NCI-H446 treated with DMSO at 0.1 percent for 48 hours (cell line): ENCODE measurements at places on chromosomes 3 and 15.

- DNase-seq = no peak
Observed at GRCh38 chr3:46929324-46929723, 47.2 kb downstream of the CCDC12 start.

- DNase-seq = no peak
Observed at GRCh38 chr3:56119575-56120349, 348.5 kb downstream of the ERC2 start.

DNA sequence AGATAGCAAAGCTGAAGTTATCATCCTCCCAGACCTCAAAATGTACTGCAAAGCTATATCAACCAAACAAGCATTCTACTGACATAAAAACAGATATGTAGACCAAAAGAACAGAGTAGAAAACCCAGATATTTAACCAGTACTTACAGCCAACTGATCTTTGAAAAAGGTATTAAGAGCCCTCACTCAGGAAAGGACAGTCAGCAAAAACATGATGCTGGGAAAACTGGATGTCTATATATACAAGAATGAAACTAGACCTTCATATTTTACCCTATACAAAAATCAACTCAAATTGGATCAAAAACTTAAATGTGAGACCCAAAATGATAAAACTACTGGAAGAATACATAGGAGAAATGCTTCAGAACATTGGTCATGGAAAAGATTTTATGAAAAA lies 87.5 kb upstream of the MME start:
- no peak for DNase-seq

GRCh38 chr3:9615003-9615628 lies 34.2 kb upstream of the MTMR14 start:
- DNase-seq = no peak
